ENCODE measurements at places on chromosomes 2 and 18.

- DNase-seq = no peak
These were observed 378.9 kb downstream of the GRB14 start for GRCh38 chr2:164242409-164242808.

GRCh38 chr18:985212-985661, 80.6 kb downstream of the ADCYAP1 start:
- DNase-seq = no peak

GRCh38 chr2:190088917-190089316, 26.4 kb upstream of the MSTN start:
- peak; percentile 52 for DNase-seq

DNA sequence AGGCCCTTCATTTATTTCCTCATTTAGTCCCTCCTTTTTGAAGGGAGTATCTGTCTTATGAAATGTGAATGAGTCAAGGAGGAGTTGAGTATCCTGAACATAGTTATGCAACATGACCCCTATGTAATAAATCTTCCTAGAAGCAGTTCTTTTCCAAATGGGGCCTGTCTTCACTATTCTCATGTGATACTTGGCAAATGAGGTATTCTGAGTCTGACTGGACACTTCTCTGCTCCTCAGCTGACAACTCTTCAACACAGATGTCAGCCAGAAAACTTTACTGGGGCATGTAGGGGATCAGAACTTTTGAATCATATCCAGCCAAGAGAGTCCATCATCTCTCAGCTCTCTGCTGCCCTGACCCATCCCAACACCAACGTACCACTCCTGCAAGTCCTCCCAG, 291.6 kb downstream of the ZNF385B start:
- DNase-seq = no peak

- DNase-seq = no peak
These were observed 227.4 kb upstream of the CHST9 start for GRCh38 chr18:27412556-27412955.

GRCh38 chr2:19114126-19114525, 244.3 kb downstream of the OSR1 start:
- DNase-seq = no peak

Measured in activated CD4-positive, alpha-beta memory T cell treated with anti-CD3 and anti-CD28 coated beads for 36 hours (primary cell).